ENCODE measurements at places on chromosomes 2 and 18.

- DNase-seq = no peak
Observed at GRCh38 chr2:80030135-80030534, 274.4 kb downstream of the LRRTM1 start.

GRCh38 chr2:101080211-101081068 is 70.7 kb downstream of the TBC1D8 start:
- DNase-seq = no peak

- DNase-seq = no peak
Observed at GRCh38 chr2:6212491-6212890, 520.3 kb downstream of the SOX11 start.

DNA sequence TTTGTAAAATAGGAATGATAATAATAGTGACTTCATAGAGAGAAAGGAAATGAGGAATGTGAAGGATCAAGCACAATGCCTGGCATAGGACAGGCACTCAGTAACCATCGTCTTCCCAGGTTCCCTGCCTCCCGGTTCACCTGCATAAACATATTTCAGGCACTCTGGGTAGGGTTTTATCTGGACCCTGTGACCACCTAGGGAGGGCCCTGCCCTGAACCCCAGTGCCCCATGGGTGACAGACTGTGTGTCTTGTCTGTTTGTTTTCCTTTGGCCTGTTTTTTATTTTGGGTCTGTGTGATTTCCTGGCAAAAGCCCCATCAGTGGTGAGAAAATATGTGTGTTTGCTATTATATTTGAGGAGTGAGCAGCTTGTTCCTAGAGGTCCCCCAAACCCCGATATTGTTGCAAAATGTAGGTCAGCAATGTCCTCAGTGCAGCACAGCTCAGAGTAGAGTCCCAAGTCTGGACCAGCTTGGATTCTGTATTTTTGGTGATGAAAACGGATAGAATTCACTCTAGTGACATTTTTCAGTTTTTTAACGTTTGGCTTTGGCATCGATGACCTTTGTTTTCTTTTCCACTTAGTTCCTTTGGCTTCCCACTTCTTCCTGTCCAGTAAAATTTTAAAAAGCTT is 9.6 kb upstream of the NT5C1B start:
- DNase-seq = no peak

GRCh38 chr2:219901155-219901554 is 273.7 kb downstream of the SLC4A3 start:
- no peak for DNase-seq

DNA sequence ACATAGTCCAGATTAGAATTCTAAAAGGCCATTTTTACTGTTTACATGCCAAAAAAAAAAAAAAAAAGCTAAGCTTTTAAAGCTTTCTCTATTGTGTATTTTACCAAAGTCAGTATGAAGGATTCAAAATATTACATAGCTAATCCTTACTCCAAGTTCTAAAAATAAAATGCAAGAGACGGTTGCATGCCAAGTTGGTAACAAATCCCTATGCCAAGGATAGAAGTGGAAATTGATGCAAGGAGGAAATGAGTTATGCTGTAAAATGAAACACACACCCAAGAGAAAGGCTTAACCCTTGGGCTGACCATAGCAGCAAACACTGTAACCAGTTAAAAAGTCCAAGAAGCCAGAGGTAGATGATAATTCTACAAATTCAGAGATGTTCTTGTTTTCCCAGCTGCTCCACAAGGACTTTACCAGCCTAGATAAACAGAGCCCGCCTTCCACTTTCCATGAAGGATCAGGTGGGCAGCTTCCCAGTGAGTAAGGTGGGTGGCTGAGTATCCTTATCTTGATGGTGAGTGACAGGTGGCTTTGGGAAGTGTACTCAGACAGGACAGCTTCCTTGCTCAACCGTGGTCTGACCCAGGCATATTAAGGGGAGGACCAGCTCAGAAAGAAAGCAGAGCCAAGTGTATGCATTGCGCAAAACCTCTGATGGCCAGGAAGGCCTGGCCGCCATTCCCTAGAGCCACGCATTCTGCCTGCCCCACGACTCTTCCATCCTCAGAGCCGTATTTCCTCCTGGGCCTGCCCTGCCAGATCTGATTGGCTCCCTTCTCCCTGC is 34.4 kb downstream of the ATP8B1 start:
- DNase-seq = no peak

DNA sequence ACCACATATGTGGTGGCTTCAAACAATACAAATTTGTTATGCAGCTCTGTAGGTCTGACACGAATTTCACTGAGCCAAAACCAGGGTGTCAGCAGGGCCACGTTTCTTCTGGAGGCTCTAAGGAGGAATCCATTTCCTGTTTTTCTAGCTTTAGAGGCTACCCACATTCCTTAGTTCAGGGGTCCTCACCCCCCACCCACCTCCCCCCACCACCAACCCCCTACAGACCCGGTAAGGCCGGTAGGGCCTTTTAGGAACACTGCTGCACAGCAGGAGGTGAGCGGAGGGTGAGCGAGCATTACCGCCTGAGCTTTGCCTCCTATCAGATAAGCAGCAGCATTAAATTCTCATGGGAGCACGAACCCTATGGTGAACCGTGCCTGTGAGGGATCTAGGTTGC is 10.6 kb upstream of the SLC39A10 start:
- DNase-seq = no peak

GRCh38 chr2:31944828-31945571 is 65.8 kb downstream of the MEMO1 start:
- DNase-seq = no peak

DNA sequence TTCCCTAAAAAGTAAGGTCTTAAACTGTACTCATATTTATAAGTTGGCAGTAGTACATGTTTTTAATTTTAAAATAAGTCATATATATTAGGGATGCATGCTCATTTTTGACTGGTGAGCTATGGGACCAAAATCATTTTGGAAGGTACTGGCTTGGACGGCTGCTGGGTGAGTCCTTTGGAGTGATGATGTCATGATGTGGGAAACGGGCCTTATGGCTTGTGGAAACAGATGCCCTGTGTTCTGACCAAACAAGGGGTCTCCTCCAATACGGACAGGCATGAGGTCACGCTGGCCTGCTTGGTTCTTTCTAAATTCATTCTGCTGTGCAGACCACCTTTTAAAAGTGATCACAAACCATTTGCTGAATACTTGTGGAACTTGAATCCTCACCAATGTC is 109.2 kb upstream of the MGAT5 start:
- no peak for DNase-seq

DNA sequence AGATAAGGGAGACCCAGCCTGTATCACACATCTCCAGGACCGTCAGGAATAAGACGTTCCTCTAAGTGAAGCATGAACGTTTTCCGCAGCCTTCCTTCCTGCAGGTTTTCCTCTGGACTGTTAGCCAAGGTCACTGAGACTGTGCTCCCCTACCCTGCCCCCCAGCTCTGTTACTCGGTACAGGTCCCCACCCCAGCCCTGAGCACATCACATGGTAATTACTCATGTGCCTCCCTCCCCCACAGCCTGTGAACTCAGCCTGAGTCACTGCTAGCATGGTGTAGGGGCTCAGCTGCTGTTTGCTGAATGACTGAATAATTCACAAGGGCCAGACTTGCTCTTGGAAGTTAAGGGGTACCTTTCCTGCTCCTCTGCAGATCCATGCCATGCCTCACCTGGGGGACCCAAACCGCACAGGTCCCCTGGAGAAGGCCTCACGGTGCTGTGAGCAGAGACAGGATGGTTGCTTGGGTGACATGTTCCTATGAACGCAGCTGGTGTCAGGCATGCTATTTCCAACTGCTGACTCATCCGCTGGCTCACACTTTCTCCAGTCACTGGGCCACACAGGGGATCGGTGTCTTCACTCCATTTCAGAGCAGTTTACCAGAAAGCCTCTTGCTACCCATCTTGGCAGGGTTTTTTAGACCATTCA is 88.2 kb downstream of the PLB1 start:
- DNase-seq = peak; percentile 75

GRCh38 chr2:173401716-173402326 is 47.1 kb downstream of the CDCA7 start:
- DNase-seq = no peak

- no peak for DNase-seq
Observed at GRCh38 chr2:127225186-127225960, 5.3 kb upstream of the CYP27C1 start.

- DNase-seq = no peak
Observed at GRCh38 chr2:167607211-167607610, 640.2 kb downstream of the STK39 start.

- no peak for DNase-seq
Observed at GRCh38 chr2:176467595-176467994, 198.4 kb downstream of the MTX2 start.

GRCh38 chr2:139805441-139805840 is 1025.3 kb upstream of the NXPH2 start:
- no peak for DNase-seq

- DNase-seq = no peak
Observed at GRCh38 chr2:235215248-235215647, 263.4 kb downstream of the SH3BP4 start.

- no peak for DNase-seq
Observed at GRCh38 chr18:79687806-79688205, 8.2 kb downstream of the CTDP1 start.

DNA sequence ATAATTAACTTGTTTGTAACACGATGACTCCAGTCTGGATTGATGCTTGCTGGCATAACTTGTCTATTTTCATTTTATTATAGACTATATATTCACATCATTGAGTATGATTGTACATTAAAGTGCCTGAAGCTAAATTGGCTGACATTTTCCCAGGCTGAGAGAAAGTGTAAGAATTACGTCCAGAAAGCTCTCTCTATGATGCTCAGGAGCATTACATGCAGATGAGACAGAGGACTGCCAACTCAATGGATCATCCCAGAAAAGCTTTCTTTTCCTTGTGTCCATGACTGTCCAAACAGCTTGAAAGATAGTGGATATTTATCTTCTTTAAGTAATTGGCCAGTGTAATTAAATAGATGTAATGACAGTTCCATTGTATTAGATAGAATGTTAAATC is 1372.2 kb upstream of the TMEFF2 start:
- no peak for DNase-seq

DNA sequence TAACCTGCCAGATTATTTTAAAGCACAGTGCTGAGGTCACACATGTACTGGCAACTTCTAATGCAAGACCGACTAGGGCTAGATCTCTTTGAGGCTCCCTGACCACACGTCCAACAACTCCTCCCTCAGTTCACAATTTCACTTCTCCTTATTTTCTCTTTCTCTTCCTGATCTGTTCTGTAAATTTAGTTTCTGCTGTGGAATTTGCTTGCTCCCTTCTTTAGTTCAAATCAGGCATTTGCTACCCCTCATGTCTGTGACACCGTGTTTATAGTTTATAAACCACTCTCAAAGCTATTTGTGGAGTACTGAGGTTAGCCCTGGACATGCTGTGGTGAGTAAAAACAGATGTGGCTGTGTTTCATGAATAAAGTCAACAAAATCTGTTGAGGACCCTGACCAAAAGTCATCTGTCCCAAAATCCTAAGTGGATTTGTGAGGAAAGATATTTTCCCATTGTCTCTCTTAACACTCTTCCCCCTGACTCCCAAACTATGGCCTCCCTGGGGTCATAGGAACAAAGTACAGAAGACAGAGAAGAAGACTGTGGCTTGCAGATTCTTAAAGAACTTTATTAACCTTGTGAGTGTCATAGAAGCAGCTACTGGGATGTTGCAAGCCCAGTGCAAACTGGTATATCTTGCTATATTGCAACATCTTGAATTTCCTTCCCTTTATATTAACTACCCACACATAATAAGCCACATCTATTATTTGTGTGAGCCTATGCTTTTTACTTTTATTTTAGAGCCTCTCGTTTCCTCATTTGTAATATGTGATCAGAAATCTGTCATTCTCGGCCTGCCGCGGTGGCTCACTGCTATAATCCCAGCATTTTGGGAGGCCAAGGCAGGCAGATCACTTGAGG is 3.5 kb upstream of the NAGK start:
- no peak for DNase-seq

GRCh38 chr2:186612555-186613440 is 22.9 kb downstream of the ITGAV start:
- DNase-seq = no peak
